GM12892 (cell line): ENCODE measurements at places on chromosomes 7 and 10.

DNA sequence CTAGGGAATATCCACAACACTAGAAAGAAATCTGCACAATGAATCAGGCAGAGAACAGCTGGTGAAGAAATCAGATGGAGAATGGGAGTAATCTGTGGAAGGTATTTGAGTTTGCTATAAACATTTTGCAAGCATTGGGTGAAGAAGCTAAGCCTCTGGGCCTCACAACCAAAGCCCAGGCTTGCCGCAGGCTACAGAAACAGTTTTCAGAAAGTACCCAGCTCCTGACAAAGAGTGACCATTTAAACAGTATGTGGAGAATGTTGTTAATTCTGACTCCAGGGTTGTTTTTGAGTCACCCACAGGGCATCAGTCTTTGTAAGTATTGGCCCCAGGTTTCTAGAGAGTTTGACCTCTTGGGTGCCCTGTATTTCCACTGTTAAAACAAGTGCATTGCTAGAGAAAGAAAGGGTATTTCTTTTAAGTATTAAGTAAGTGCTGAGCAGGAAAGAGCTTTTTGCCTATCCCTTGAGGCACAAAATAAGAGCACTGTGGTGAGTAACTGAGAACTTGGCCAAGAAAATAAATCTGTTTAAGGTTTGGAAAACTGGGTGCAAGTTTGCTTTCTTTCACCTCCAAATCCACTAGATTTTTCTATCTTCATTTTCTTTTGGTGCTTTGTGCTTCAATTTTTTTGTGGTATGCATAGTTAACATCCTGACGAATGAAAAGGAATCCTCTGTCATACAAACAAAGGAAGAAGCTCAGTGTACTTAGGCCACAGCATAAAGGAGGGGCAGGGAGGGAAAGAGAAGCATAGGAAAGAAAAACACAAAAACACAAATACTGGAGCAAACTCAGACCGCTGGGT lies 691.8 kb downstream of the SUGCT start:
- no peak for DNase-seq

DNA sequence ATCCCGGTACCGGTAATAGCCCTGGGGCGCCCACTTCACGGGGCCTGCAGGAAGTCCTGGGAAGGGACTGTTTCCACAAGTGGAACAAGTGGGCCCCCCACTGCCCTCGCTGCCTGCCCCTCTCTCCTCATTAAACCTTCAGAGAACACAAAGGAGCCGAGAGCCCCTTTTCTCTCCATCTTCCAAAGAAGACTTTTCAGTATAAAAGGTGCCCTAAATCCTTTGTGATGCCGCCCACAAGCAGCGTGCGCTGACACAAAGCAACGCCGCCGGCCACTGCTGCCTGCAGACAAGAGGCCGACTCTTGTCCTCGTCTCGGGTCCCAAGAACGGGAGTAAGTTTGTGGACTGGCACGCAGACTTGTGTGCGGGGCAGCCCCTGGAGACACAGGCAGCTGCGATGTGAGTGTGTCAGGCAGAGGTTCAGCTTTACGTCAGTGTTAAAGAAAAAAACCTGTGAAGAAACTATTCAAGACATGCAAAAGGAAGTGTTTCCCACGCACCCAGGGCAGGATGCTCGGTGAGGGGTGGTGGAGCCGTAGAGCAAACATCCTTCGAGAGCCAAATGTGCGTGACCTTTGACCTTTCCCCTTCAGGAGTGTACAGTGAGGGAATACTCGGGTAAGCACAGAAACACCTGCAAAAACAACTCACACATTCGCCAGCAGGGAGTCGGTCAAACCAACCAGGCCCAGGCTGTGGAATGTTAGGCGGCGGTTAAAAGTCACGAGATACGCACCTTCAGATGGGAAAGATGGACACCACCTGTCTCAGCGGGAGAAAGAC lies 118.2 kb downstream of the VIPR2 start:
- DNase-seq = no peak

DNA sequence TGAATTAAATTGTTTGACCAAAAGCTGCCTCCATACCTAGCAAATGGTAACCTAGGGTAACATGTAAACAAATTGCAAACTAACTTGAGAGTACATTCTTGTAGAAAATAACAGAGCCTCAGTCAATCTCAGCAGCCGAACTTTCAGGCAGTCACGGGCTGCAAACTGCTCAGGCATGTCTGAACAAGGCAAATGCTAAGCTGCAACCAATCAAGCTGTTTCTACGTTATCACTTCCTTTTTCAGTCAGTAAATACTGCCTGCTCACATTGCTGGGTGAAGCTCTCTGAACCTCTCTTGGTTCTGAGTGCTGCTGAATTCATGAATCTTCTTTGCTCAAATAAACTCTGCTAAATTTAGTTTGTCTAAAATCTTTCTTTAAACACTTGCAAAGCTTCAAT lies 1212.4 kb downstream of the SORCS1 start:
- DNase-seq = peak; percentile 3

- no peak for DNase-seq
Measured at GRCh38 chr10:129951101-129951969, 12.7 kb downstream of the EBF3 start.

DNA sequence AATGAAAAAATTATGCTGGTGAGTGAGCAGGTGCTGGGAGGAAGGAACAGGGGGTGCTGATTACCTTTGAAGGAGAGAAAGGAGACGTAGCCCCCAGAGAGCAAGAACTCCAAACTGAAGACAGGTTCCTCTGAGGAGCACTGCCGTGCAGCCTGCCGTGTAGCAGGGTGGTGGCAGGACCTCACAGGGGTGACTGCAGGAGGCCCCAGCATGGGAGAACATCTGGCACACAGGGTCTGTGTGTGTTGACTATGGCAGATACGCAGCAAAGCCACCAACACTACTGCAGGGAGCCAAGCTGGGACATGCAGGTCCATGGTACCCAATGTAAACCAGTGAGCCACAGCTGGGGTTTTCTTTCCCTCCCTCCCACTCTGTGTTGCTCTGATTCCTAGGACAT lies 192.1 kb upstream of the PDE1C start:
- DNase-seq = no peak

- no peak for DNase-seq
Measured at GRCh38 chr10:132449051-132449810, 52.2 kb downstream of the PWWP2B start.

- no peak for DNase-seq
Measured at GRCh38 chr10:102455893-102456471, 4.6 kb upstream of the C10orf95 start.

- no peak for DNase-seq
Measured at GRCh38 chr7:135159359-135160085, 11.0 kb downstream of the CYREN start.

DNA sequence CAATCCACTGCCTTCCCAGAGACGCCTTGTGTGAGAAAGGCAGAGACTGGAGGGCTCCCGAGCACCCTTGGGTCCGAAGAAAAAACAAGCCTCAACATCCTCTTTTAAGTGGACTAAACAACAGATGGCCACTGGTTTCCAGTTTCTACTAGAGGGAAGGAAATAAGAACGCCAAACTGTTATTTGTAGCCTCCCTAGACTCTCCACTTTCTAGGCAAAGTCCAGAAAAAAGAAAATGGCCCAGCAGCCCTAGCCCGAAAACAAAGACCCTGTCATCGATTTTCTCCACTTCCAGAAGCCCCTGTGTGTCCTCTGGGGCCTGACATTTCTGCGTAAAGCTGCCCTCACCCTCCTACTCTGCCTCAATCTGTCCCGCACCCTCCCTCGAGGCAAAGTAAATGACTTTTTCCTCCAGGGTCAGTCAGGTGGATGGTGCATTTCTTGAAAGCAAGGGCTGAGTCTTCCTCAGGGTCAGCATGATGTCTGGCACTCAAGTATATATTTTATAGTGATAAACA lies 6.0 kb downstream of the RGS10 start:
- no peak for DNase-seq

GRCh38 chr7:134024739-134025138 lies 102.4 kb upstream of the LRGUK start:
- no peak for DNase-seq
